Stimulated activated CD8-positive, alpha-beta memory T cell treated with anti-CD3 and anti-CD28 coated beads, Interleukin-2, amount 100 ng/mL, for 1 hour (primary cell): ENCODE measurements at places on chromosomes 4 and X.

- no peak for DNase-seq
Observed at GRCh38 chr4:47862297-47862696, 24.4 kb upstream of the CORIN start.

DNA sequence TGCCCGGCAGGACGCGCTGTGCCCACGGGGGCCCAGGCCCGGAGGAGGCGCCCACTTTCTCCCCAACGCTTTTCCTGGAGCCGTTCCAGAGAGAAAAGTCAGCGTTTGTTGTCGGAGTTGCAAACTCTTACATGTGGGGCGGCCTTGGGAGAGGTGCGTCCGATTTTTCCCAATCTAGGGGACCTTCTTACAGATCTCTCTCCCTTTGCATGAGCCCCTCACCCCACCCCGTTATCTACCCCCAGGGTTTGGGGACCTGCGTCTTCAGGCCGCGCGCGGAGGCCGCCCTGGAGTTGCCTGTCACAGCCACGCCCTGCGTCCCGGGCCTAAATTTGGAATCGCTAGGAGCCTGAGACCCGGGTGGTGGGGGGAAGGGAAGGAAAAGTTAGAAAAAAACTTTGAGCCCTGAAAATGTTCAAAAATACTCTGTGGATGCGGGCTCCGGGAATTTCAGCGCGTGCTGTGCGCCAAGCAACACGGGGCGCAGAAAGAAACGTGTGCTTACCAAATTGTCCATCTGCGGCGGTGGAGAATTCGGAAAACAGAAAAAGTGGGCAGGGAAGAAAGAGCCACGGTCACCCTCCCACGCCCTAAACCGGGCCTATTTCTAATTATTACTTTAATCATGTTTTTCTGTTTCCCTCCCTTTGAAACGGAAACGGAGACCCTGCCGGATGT is 587 bp downstream of the CD99 start:
- DNase-seq = no peak

DNA sequence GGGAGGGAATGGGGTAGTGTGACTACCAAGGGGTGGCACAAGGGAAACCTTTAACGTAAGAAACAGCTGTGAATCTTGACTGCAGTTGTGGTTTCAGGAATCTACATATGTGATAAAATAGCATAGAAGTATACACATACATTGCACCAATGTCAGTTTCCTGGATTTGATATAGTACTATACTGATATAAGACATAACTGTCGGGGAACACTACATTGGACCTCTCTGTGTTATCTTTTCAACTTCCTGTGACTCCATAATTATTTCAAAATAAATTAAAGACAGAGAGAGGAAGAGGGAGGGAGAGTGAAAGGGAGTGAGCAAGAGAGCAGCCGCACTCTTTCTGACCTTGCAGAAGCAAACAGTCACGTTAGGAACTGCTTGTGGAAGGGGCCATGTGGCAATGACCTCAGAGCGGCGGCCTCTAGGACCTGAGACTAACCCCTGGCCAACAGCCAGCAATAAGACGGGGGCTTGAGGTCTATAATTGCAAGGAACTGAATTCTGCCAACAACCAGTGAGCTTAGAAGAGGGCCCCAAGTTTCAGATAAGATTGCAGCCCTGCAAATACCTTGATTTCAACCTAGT is 47.4 kb downstream of the NALF2 start:
- DNase-seq = no peak

DNA sequence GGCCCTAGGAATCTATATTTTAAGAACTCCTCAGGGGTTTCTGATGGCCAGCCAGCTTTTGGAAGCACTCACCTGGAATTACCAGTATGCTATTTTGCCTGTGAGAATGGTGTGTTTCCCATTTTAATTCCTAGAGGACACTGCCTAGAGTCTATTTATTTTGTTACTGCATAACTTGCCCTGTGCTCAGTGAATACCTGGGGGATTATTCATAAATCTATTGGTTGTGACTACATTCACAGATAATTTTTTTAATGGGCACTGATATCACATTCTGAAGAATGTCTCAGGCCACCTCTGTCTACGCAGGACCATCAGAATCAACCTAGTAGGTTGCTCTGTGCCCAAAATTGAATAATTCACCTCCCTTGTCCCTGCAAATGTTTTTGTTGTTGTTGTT is 6.7 kb downstream of the ARL13A start:
- no peak for DNase-seq

GRCh38 chr4:154254999-154255398 is 236.6 kb downstream of the DCHS2 start:
- DNase-seq = no peak

- no peak for DNase-seq
Observed at GRCh38 chr4:1021386-1022050, 10.1 kb downstream of the FGFRL1 start.

DNA sequence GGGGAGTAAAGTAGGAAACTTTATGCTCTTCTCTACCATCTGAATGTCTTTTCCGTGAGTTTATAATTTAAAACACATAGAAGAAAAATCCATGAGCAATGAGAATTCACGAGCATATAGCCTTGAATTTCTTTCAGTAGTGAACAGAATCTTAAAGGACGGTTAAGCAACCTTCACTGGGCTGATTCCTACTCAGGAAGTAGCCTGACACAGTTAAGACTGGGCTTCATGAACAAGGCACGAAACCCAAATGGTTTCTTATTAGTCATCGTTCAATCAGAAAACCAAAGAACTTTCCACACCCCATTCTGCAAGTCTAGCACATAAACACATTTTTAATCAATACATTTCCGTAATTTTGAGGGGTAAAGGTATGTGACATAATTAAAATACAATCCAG is 95.8 kb downstream of the SH3KBP1 start:
- DNase-seq = no peak

DNA sequence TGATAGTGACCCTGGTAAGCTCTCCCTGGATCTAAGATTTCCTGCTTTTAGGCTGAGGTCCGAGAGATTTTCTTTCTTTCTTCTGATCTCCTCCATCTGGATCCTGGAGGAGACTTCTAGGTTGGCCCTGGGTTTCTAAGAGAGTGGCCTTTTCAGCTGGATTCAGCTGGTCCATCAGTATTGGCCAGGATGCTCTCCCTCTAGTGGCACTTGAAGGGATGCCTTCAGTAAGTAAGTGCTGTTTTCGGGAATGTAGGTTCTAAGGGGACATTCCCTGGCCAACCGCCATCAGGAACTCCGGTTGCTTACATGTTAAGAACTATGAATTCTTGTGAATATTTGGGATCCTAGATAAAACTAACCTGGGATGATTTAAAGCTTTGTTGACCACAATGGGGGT is 56.9 kb downstream of the SERTM2 start:
- no peak for DNase-seq

GRCh38 chrX:133229361-133229760 is 11.2 kb upstream of the TFDP3 start:
- DNase-seq = no peak

- no peak for DNase-seq
Observed at GRCh38 chrX:134235236-134235635, 1.7 kb upstream of the CCDC160 start.

- DNase-seq = peak; percentile 2
Observed at GRCh38 chr4:54063737-54064316, 578 bp downstream of the CHIC2 start.

DNA sequence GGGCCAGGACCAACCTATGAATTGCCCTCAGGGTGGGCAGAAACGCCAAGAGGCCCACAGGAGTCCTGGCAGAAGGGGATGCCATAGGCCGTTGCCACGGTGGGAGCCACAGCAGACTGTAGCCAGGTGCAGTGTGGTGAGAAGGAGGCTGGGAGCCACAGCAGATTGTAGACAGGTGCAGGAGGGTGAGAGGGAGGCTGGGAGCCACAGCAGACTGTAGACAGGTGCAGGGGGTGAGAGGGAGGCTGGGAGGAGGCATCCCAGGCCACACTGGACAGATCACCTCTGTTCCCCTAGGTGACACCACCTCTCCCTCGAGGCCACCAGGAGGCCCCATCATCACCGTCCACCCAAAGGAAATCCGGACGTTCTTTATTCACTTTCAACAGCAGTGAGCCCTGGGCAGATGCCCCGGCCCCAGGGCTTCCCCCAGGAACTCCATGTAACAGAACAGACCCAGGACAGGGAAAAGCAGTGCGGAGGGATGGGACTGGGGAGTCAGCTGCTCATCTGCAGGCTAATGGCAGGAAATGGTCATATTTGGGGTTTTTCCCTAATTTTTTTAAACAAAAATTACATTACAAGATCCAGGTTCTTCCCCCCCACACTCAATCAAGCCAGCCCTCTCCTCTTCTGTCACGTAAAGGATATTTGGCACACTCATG is 19.5 kb upstream of the MRFAP1 start:
- no peak for DNase-seq

GRCh38 chr4:85522836-85523235 is 47.9 kb downstream of the ARHGAP24 start:
- no peak for DNase-seq

DNA sequence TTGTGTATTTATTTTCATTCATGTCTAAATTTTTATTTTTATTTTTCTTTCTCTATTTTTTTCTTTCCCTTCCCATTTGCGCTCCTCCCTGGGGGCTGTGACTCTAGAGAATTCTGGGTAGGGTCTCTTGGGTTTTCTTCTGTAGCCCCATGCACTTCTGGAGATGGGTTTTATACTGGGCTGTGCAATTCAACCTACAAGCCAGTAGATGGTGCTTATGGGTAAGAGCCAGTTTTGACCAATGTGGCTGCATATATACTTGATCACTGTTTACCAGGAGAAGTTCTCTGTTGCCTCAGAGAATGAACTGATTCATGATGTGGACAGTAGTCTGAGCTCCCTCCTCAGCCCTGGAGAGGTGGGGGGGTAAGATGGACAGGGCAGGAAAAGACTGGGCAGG is 614.6 kb downstream of the PCDH19 start:
- no peak for DNase-seq

DNA sequence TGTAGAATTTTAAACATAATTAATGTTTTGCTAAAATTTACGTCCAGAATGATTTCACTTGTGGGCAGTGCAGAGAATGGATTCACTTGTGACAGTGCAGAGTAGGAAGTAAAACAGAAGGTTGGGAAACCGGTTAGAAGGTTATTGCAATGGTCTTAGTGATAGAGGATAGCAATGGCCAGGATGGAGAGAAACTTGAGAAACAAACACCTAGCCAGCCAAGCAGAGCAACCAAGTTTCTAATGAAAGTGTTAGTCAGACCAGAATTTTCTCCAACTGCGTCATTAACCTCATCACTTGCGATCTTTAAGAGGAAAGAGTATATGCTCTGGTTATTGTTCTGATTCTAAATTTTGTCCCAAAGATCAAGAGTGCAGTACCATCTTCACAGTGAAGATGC is 50.0 kb upstream of the TBC1D9 start:
- DNase-seq = no peak

DNA sequence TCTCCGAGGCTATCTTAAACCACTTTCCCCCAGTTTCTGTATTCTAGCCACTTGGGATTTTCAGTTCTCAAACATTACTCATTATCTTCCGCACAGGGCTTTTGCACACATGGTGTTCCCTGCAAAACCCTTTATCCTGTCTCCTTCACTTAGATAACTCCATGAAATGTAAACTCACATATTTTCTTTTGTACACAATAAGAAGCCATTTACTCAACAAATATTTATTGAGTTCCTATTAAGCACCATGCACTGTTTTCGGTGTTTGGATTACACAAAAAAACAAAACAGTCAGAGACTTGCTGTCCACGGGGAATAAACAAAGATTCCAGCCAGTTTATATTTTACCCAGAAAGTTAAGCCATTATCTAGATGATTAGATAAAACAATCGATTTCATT is 42.5 kb upstream of the UNC5C start:
- DNase-seq = no peak

GRCh38 chrX:101388604-101389003 is 2.2 kb upstream of the RPL36A start:
- no peak for DNase-seq

DNA sequence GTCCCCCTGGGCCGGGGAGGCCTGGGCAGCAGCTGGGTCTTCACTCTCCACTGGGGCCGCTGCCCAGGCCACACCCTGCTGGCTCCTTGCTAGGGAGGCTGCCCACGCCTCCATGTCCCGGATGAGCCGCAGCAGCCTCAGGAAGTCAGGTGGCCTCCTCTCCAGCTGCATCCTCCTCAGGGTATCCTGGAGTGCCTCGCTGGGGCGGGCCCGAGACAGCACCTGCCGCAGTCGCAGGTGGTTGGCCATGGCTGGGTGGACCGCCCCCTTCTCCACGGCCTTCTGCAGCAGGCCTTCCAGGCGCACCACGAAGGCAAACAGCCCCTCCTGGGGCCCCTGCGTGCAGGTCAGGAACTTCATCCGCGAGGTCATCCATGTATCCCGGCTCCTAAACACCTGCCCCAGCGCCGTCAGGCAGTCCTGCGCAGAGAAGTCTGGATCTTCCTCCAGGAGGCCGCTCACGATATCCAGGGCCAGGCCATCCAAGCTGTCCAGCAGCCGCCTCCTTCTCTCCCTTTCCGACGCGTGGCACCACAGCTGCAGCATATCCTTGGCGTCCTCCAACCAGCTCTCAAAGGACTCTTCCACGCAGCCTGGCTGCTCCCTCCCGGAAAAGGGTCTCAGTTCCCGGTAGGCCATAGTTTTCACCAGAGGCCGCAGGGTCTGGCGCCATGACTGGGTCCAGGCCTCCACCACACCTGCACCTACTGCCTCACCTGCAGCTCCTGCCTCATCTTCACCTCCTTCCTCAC is 2.1 kb downstream of the PNMA6F start:
- no peak for DNase-seq

- DNase-seq = no peak
Observed at GRCh38 chr4:156971676-156972378, at the start of gene PDGFC. Gene PDGFC (minus strand): TSS chr4:156971799. CDS start chr4:156970903, 896 bp downstream.

DNA sequence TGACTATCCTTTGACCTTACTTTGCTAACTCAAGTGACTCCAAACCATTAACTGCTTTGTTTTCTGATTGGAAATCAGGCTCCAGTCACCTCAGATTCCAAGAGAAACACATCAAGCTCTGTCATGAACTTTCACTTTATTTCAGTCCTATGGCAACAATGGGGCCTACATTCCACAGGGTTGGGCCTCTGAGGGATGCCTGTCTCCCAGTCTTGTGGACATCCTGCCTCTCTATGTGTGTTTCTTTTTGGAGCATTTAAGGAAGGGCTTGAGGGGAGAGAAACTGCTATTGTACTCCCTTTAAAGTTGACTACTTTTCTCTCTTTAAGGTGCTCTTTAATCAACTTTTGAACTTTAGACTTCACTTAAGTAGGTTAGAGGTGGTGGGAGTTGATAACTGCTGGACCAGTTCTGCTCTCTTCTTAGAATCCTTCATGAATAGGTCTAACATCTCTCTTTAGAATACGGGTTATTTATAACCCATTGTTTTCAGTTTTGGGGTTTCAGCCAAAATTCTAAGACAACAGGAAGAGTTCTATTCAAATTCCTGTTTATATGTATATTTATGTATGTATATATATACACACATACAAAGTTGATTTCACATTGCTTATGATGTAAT is 274.3 kb upstream of the NR3C2 start:
- DNase-seq = no peak

- DNase-seq = no peak
Observed at GRCh38 chrX:13932416-13932815, 97.3 kb downstream of the GEMIN8 start.
